ENCODE measurements at places on chromosomes 11 and 22.

DNA sequence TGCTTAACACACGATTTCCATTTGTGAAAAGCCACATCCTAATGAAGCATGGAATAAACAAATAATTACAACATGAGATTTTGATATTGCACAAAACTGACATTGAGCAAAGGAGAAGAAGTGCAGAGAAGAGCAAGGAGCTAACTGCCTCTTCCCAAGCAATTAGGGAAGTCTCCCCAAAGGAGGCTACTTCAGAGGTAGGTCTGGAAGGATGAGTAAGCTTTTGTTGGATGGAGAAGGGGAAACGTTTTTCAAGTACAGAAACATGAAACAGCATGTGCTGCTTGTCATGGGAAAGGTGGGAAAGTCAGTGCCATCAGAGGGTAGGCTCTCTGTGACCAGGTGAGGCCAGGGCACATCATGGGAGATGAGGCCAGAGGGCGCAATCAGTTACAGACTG lies 132.2 kb upstream of the SESN3 start:
- no peak for DNase-seq

- DNase-seq, result no peak
Observed at GRCh38 chr11:123122341-123122740, 60.4 kb upstream of the HSPA8 start.

DNA sequence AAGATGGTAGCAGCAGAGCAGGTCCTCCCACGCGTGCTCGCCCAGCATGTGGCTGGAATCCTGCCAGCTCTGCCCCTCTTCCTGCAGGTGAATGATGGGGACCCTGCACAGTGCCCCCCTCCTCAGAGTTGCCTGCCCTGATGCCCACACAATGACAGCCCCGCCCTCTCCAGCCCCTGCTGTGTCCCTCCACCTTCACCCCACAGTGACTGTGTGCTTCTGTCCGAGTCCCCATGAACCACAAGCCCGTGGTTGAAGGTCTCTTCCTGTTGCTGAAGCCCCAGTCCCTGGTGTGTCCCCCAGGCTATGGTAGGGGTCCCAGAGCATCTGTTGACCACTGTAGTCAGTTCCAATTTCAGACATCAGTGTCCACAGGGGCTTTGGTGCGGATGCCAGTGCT lies 71.0 kb downstream of the BRD1 start:
- DNase-seq, result no peak

- no peak for DNase-seq
Observed at GRCh38 chr11:32006799-32007388, 84.0 kb upstream of the RCN1 start.

DNA sequence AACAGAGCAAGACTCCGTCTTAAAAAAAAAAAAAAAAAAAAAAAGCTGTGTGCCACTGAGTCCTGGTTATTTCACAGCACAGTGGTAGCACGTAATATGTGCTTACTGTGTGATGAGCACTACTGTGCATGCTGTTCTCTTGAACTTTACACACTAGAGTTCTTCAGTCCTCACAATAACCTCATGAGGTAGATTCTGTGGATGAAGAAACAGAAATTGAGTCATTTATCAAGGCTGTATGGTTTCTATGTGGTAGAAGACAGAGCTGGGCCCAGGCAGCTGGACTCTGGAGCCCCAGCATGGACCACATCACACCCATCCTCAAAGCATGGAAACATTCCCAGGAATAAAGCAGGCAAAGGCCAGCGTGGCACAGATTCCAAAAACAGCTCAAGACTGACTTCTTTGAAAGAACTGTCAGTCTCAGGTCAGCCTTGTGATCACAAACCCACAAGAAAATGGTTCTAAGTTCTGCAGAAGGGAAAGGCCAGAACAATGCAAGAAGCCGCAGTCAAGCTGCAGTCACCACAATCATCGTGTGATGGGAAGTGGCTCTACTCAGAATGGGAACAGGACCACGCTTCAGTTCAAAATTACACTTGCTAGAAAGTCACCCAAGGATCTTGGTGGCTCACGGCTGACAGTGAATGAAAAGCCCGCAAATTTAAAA lies 49.5 kb downstream of the MICAL3 start:
- no peak for DNase-seq

- no peak for DNase-seq
Observed at GRCh38 chr22:39656495-39657490, 86.2 kb downstream of the CACNA1I start.

DNA sequence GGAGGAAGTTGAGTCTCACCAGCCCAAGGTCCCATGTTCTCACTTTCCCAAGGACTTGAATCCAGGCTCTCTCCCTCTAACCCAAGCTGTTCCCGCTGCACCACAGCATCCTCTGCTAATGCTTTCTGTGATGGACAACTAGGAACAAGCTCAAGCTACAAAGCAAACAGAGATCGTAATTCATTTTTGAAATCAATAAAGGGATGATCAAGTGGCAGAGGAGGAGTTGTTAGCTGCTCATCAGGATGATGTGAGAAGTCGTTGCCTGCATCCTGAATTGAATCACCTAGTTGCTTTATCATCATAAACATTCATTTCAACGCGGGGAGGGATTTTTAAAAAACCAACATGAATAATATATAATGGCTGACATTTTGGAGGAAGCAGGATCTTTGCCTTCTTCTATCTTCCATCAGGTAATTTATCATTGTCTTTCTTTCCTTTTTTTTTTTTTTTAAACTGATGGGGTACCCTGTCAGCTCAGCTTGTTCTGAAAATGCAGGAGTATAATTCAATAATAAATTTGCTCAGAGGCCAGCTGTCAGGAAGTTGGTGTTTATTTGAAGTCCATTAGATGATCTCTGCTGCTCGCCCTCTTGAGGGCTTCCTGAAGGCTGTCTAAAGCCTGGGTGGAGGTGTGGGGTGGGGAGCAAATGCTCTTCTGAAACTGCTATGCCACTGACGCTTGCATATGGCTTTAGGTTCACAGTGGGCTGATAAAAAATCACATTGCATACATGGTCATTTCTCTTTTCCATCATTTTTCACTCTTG lies 174.4 kb upstream of the NARS2 start:
- no peak for DNase-seq

DNA sequence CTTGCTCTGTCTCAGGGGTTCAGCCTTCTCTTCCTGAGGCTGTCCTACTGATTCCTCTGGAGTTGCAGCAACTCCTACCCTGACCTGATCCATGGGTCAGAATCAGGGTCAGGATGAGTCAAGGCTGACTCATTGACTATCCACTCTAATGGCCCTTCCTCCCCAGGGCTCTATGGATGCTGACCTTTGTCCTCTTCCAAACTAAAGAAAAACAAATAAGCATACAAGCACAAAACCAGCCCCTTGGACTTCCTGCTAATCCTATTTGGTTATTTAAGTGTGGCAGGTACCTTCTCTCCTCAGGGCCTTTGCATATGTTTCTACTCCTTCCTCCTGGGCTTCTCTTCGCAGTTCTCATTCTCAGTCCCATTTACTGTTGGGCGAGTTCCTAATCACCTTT lies 204.5 kb upstream of the NAV2 start:
- no peak for DNase-seq

- no peak for DNase-seq
Observed at GRCh38 chr11:128552783-128553661, 34.3 kb downstream of the ETS1 start.

DNA sequence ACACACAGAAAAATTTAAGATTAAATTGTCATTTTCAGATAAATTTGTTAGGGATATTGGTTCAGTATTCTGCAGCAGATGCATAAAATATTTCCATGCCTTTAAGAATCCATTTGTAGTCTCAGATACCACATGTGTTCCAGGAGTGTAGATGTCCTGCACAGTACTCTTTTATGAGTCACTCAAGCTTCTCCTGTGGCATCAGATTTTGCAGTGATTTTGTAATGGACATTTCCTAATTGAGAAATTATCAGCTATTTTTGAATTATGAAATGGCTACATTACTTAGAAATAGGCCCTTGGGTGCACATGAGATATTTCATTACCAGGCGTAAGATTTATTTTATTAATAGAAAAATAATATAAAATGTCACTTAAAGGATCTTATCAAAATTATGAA lies 18.9 kb downstream of the MMP3 start:
- DNase-seq, result no peak

DNA sequence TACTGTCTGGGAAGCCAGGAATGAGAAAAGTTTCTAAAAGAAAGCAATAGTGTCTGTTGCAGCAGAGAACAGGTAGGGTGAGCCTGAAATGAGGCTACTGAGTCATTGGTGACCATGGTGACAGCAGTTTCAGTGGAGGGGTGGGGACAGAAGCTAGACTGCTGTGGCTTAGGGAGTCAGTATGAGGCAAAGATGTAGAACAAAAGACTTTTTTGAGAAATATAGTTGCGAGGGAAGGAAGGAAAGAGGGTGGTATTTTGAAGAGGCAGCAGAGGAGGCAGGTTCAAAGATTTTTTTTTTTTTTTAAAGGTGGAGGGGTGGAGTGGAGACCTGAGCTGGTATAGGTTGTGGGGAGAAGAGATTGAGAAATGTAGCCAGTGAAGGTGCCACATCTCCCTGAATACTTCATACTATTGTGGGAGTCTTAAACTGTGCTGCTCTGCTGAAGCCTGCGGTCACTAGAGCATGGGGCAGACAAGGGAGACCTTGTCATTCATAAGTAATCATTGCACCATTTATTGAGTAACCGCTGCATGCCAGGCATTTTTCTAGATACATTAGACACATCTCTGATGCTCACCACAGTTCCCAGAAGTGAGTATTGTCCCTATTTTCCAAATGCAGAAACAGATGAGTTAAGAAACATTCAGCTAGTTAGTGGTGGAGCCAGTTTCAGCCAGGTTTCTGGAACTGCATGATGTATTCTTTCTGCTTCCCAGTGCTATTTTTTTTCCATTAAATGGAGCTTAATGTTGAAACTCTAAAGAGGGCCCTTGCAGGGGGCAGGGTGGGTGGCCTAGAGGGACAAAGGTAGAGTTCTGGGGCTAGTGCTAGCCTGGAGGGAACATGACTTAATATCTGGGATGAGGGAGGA lies 49.9 kb downstream of the STIM1 start:
- peak; percentile 38 for DNase-seq

DNA sequence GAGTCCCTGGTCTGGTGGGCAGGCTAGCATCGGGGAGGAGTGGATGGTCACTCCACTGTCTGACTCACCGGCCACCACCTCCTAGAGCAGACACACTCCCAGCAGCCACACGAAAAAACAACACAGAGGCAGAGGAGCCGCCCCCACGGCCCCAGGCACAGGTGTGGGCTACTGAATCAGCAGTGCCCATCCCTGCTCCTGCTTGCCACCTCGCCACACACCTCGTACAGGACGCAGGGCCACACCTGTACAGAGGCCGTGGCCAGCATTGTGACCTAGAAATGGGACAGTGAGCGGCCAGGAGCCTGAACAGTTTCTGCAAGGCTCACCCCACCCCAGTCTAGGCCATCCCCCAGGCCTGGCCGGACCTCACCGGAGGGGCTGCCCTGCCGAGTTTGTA lies 14.0 kb downstream of the TRIM29 start:
- no peak for DNase-seq

DNA sequence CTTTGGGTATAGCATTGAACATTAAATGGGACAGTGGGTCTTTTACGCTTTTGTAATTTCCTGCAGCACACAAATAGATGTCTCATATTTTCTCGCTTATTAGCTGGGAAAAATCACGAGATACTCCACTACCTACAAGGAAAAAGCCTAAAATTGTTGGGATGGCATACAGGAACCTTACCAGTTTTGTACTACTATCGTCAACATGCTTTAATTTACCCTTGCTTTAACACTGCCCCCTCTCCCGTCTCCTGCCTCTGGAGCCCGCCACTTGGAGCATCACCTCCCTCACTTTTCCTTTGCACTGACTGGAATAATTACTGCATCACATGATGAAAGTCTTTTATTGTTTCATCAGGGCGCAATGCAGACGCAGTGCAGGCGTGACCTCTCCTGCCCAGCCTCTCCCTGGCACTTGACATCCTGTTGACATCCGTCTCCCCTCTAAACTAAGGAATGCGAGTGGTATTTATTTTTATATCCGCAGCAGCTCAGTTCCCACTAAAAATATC lies 1.0 kb upstream of the FNBP4 start:
- DNase-seq, result no peak

- no peak for DNase-seq
Observed at GRCh38 chr22:48593551-48593950, 1234.1 kb downstream of the BRD1 start.

DNA sequence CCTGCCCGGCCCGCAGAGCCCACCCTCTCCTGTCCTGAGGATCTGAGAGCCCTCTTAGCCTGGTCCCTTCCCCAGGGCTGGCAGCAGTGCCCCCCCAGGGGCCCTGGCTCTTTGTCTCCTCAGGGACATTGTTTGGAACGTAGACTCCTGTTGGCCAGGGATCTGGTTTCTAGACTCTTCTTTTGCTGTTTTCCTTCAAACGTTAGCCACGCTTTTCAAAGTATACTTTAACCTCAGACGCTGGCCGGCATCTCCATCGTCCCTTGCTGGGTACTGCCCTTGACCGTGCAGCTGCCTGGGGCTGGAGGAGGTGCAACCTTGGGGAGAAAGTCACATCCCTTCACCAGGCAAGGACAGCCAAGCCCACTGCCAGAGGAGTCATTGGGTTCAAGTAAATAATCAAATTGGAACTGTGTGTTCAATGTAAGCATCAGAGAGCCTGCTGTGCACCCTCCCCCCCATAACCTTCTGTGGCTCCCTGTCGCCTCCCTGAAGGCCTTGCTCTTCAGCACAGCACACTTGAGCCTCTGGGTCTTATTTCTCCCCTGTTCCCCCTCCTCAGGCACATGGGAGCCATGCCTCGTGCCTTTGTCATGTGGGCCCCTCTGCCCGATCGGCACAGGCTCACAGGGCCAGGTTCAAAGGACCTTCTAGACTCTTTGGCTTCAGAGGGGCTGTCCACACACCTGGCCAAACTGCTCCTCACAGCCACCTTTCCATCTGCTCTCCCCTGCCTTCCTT lies 21.8 kb upstream of the WNT7B start:
- DNase-seq, result no peak

DNA sequence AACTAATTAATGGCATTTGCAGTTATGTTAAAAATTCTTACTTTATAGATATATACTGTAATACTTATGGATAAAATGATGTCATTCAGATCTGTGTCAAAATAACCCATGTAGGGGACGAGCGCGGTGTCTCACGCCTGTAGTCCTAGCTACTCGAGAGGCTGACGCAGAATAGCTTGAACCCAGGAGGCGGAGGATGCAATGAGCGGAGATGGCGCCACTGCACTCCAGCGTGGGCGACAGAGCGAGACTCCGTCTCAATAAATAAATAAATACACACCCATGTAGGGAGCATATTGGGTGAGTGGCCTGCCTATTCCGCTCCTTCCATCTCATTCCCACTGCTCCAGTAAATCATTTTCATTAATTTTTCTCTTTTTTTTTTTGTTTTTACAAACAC lies 7.1 kb downstream of the SNU13 start:
- no peak for DNase-seq

DNA sequence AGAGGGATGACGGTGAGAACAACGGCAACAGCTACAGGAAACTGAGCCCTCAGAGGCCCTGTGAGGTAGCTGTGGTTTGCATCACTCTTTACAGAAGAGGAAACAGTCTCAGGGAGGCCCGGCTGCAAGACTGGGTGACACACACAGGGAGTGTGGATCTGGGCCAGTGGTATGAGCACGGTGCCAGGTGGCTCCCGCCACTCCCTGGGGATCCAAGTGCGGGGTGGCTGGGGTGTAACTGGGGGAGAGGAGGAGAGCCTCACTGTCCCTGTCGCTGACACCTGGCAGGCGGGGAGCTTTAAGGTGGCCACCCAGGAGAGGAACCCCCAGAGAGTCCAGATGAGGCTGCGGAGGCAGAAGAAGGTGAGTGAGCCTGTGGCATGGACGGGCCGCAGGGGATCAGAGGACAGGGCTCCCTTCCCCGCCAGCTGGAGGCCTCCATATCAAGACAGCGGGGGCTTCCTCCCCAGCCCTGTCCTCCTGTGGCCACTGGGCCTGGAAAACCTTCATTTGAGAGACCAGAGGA lies 5.6 kb downstream of the RGL4 start:
- DNase-seq, result peak; percentile 57

- DNase-seq, result no peak
Observed at GRCh38 chr22:36860017-36860416, 789 bp upstream of the NCF4 start.
